ENCODE measurements at places on chromosomes 11 and 22.

- no peak for DNase-seq
Observed at GRCh38 chr11:47267876-47268275, 2.1 kb upstream of the MADD start.

DNA sequence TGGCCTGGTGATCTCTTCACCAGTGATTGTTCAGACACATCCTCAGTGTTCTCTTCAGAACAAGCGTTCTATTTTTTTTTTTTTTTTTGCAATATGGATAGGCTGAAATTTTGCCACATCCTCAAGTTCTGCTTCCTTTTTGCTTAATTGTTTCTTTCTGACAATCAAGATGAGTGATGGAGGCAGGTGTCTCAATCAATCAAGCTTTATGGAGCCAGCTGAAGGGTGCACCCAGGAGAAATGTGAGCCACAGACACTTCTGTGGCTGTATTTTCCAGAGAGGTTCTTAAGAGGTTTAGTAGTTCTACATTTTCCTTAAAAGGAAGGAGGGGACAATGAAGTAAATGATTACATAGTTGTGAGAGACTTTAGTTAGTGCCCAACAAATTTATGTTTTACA, 43.9 kb upstream of the ASPHD2 start:
- no peak for DNase-seq

GRCh38 chr22:29670626-29671025, 49.2 kb upstream of the CABP7 start:
- no peak for DNase-seq

DNA sequence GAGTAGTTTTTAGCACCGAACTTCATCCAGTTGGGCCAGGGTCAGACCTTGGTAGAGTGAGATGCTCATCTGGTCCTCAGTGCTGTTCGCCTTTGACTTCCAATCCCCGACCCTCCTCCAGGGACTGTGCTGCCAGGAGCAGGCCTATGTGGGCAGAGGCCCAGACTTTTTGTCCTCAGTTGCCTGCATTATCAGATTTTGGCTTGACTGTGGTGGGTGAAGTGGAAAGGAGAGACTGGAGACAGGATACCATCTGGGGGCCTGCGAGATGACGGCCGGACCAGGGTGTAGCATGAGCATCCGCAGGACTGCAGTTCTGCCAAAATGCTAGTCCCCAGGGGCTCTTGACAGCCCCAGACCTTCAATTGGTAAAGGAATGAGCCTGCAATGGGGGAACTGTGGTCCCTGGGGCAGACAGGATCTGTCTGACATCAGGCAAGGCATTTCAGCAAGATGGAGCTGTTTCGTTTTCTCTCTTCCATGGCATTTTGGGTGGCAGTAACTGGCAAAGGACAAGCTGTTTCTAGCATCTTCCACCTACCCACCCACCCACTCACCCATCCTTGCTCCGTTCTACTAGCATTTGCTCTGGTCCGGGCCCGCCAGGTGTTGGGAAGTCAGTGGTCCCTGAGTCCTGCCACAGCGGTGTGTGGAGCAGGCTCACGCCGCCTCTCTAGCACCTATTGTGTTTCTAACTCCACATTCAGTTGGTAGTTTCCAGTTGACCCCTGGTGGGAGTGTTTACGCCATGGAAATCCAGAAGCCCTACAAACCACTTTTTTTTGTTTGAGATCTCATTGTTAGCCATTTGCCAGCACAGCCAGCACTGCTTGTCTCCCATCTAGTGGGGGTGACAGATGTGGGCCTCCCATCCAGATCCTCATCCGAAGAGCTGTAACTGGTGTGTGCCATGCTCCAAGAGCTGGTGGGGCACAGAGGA, 53.5 kb downstream of the OTOG start:
- DNase-seq: peak; percentile 7

- DNase-seq: no peak
Observed at GRCh38 chr22:19438298-19438697, 6.0 kb downstream of the MRPL40 start.

- DNase-seq: peak; percentile 18
Observed at GRCh38 chr11:19027829-19028595, 32.5 kb downstream of the MRGPRX2 start.

- no peak for DNase-seq
Observed at GRCh38 chr22:24410110-24410856, 17.1 kb upstream of the ADORA2A start.

All from AG20443 (cell line).